Large intestine (tissue), 12 donors: ENCODE measurements at places on chromosomes 5 and 9. TPM values are rescaled to one million over a fixed set of nuclear protein-coding genes. Genes with fewer than 3 reads are reported as not detected.

GRCh38 chr5:40220260-40220659, 459.5 kb upstream of the PTGER4 start:
- no peak for DNase-seq

GRCh38 chr9:130912932-130913598, 16.5 kb upstream of the QRFP start:
- DNase-seq = no peak

GRCh38 chr5:10476878-10477277, 35.2 kb downstream of the ROPN1L start:
- DNase-seq = no peak

- no peak for DNase-seq
Measured at GRCh38 chr9:137820161-137820855, 57.3 kb upstream of the CACNA1B start.

GRCh38 chr5:138752341-138752950, 779 bp upstream of the CTNNA1 start:
- no peak for DNase-seq

DNA sequence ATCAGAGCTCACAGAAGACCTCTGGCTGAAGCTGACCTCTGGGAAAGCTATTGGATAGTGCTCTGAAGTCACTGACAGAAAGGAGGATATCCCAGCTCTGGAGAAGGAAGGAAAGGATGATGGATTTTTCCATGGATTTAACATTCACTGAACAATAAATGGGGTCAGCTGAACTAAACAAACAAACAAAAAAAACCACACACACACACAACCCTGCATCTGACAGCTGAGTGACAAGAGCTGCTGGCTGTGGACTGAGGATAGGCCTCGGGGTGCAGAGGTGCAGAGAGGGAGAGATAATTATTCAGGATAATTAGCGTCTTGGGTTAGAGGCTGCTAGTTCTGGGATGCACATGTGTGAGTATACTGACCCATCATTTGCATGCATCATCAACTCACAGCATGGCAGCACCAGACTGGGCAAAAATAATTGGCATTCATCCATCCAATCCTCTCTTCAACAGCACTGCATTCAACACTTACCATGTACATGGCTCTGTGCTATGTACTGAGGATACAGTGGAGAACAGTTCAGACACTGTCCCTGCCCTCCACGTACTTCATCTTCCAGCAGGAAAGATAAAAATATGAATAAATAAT, 131.4 kb upstream of the TRIM32 start:
- DNase-seq = no peak

DNA sequence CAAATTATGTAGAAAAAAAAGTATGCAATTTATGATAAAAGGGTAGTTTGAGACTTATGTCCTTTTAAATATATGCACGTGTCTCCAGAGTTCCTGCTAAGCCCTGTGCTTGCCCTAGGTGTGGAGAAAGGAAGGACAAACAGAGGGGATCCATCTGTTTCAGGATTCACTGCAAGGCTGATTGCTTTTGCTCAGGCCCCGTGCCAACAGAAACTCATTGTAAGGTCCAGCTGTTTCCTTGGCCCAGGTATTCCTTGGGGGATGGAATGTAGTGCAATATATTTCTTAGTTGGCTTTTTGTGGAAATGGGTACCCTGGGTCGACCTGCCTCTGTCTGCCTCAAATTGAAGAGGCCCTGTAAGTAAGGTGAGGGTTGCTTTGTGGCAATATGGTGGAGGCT, 268.6 kb upstream of the CLINT1 start:
- DNase-seq = no peak

DNA sequence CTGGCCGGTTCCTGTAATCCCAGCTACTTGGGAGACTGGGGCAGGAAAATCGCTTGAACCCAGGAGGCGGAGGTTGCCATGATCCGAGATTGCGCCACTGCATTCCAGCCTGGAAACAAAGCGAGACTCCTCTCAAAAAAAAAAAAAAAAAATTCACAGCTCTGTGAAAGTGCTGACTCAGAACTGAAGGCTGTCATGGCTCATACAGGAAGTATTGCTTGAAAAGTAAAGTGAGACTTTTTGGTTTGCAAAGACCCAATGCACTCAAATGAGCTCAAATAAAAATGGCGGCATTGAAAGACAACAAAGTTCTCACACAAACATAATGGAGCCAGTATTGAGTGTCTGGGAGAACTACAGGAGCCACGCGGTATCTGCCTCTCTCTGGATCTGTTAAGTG, 202.1 kb downstream of the FBXL7 start:
- no peak for DNase-seq

- no peak for DNase-seq
Measured at GRCh38 chr5:176844281-176844680, 33.9 kb downstream of the UNC5A start.

- DNase-seq = peak; percentile 81
Measured at GRCh38 chr9:86947146-86948073, at the start of gene GAS1. TSS of gene GAS1 (minus strand) at chr9:86947506. CDS start at chr9:86946779, 727 bp downstream.

DNA sequence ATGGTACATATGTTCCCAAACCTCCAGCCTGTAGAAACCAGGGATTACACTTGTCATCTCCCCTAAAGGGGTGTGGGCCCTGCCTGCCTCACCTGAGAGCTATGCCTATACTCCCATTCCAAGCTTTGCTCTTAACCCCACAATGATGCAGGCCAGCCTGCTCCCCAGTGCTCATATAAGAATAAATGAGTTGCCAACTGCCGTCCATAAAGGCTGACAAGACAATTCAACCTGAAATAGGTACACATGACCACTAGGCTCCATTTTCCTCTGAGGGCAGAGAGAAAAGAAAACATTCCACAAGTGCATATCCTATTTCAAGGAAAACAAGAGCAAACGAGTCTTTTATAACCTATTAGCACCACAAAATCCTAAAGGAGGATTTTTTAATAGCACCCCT, 28.4 kb downstream of the SKP1 start:
- DNase-seq = no peak

GRCh38 chr9:124654431-124654830, 116.7 kb downstream of the NR6A1 start:
- DNase-seq = no peak

DNA sequence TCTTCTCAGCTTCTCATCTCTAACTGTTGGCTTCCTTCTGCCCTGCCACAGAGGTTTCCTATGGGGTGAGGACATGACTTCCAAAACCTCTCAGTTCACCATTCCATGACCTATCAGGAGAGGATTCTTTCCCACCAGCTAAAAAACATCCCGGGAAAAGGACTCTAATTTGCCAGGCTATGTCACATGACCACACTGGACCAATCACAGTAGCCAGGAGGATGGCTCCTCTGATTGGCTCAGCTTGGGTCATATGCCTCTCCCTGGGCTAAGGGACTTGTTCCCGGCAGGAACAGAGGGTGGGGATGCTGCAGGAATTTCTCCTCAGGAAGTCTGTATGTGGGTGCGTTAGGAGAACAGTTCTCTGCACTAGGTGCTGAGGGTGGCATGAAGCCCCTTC, 40.3 kb upstream of the XPA start:
- no peak for DNase-seq

GRCh38 chr5:172216345-172216744, 22.4 kb downstream of the EFCAB9 start:
- DNase-seq = no peak

DNA sequence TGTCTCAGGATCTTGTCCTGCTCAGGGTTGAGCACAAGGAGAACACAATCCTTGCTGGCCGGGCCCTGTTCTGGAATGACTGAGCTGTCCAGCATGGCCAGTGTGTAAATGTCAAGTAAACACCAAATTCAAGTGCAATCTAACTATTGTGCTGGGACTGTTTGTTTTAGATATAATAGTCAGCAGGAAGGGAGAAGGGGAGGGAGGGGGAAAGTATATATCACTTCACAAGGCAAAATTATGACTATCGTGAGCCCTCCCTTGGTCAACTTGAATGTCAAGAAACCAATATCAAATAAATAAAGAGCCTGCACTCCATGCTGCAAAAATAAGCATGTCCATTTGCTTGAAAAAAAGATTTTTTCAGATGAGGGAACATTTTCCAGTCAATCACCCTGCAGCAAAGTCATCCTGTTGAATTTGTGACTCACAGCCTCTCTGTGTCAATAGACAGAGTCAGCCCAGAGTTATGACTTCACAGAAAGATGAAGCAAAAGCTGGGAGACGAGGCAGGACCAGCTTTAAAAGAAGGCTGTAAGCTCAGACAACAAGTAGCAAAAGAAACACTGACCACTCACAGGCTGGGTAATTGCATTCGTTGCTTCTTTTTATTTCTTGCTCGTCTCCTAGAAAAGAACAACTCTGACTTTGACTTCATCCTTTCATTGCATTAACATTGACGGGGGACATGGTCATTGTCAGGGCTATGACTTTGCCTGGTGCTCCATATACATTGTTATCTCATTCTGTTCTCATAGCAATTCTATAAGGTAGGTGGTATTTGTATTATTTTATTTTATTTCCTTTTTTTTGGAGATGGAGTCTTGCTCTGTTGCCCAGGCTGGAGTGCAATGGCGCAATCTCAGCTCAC, 15.3 kb upstream of the KLF4 start:
- DNase-seq = peak; percentile 59

- no peak for DNase-seq
Measured at GRCh38 chr9:70534061-70534460, 119.6 kb upstream of the KLF9 start.

DNA sequence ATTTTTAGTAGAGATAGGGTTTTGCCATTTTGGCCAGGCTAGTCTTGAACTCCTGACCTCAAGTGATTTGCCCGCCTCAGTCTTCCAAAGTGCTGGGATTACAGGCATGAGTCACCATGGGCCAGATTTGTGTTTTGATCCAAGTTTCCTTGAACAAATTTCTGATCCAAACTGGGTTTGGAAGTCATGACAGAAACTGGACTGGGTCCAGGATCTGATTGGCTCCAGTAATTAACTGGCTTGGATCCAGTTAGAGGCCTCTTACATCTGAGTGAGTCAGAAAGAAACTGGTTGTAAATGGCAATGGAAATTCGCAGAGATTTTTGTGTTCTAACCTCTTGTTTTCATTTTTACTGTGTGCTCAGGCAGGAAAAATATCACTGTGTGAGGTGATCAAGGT, 141.6 kb downstream of the SLC25A46 start:
- no peak for DNase-seq

GRCh38 chr5:72185496-72186329, 78.4 kb downstream of the MAP1B start:
- no peak for DNase-seq

DNA sequence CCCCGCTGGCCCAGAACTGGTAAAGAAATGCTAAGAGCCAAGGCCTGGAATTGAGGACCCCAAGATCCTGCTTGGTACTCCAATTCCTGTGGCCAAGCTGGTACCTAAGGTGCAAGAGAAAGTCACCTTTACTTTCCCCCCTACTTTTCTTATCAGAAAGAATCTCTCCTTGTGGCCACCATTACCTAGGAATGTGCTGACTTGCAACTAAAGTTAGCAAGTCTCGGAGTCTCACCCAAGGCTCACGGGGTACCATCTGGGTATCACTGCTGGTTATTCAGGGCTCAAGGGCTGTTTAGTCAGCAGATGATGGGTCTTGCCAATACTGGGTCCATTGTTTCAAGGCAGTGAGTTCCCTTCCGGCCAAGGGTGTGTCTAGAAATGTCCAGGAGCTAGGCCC, 270.2 kb downstream of the KDM4C start:
- no peak for DNase-seq

GRCh38 chr5:33114361-33114760, 326.4 kb upstream of the TARS1 start:
- DNase-seq = no peak

- DNase-seq = no peak
Measured at GRCh38 chr5:2353211-2353610, 398.3 kb downstream of the IRX2 start.

DNA sequence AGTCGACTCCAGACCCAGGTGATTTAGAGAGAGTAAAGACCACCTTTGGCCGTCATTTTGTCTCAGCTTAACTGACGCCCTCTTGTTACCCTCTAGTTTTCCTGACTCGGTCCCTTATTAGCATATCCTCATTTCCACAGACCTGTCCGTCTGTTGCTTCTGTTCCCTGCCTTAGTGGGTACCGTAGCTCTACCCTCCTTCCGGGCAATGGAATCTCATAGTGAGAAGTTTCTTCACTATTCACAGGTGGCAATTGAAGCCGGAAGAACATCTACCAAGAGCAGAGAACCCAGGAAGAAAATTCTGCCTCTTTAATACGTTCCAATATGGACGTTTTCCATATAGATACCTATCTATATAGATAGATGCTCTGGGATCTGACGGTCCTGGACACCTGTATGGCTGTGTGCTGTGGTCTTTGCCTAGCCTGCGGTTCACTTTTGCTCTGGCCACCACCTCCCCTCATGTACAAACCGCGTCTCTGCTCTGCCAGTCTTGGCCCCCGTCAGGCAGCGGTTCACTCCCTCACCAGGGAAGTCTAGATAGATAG, 652 bp upstream of the TMEM161B start:
- peak; percentile 23 for DNase-seq

GRCh38 chr9:125705893-125706292, 1.1 kb downstream of the MAPKAP1 start:
- DNase-seq = no peak

- no peak for DNase-seq
Measured at GRCh38 chr9:27373851-27374250, 76.9 kb upstream of the EQTN start.

DNA sequence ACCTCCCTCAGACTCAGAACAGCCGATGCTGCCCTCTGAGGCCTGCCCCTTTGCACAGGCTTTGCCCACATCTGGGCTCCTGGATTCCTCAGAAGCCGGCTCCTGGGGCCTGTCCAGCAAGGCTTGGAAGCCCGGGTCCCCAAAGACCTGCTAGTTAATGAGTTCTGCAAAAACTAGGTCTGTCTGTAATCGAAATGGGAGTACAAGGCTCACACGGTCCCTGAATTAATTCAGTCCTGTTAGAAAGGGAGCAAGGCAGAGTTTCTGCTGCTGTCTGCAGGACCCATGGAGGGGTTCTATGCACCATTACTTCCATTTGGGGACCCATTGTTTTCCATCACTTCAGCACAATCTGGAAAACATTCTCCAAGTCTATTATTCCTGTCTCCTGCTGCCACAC, 221.8 kb downstream of the MELK start:
- no peak for DNase-seq

DNA sequence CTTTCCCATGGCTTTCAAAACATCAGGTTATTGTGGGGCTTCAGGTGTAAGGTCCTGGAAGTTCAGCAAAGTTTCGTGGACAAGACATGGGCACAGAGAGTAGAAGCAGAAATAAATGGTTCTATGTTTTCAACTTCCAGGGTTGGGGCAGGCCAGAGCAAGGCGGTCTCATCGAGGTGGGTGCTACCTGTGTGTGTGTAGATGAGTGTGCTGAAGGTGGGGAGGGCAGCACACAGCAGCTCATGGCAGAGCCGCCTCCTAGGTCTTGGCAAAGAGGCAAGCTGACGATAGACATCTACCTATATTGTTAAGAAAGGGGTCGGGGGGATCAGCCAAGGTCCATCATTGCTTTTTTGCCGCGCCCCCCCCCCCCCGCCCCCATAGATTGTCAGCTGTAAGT, 3.8 kb downstream of the RAB24 start:
- no peak for DNase-seq

- no peak for DNase-seq
Measured at GRCh38 chr5:108649646-108650045, 98.1 kb upstream of the FER start.

Gene IFNA13
- polyA plus RNA-seq = 0.12 TPM

Gene GFI1B
- 6.2 TPM for polyA plus RNA-seq

Gene NPDC1
- polyA plus RNA-seq = 42.7 TPM

Gene NKD2
- polyA plus RNA-seq = 15.2 TPM

Gene FGF1
- 9.7 TPM for polyA plus RNA-seq

Gene PDE4D
- polyA plus RNA-seq = 13.5 TPM

Gene IFT74
- polyA plus RNA-seq = 20.8 TPM

Gene LCN9
- polyA plus RNA-seq = not detected

Gene TEK
- 14.6 TPM for polyA plus RNA-seq

Gene HMMR
- 10.0 TPM for polyA plus RNA-seq

Gene IL33
- polyA plus RNA-seq = 16.4 TPM
